ENCODE measurements at places on chromosomes 11 and 22.
A peak's percentile ranks its signal among the peaks of the same experiment; 100 is the strongest.

DNA sequence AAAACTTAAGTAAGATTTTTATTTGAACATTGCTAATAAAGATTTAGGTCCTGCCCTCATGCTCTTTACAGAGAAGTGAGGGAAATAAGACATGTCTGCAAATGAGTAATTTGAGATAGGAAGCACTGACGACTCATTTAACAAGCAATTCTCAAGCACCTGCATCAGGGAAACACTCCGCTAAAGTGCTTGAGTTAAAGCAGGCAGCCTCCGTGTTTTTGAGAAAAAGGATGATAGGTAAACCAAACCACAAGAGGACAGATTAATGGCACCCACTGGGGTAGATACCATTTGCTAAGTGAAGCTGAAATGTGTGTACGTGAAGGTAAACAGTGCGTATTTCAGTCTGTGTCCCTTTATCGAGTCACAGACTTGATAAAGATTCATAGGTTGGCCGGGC, 184.6 kb upstream of the CARD18 start:
- DNase-seq: no peak

DNA sequence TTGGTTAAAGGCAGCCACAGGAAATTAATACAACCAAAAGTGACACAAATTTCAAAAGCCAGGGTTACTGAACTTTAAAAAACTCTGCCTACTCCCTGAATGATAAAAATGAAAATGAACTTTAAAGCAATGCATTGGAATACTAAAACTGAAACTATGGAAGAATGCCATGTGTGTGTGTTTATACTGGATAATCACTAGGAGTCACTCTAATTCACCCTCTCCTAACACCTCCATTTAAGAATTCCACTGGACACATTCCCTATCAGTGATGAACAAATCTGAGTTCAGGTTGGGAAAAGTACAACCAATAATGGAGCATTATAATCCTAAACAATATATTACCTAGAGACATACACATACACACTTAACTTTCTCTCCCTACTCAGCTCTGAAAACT, 27.5 kb upstream of the PLAAT3 start:
- no peak for DNase-seq

GRCh38 chr22:49295465-49295743, 532.3 kb downstream of the BRD1 start:
- no peak for DNase-seq

GRCh38 chr11:122584670-122585069, 70.9 kb upstream of the UBASH3B start:
- DNase-seq: no peak

- DNase-seq: no peak
These were observed 2.9 kb upstream of the SHANK2 start for GRCh38 chr11:71255323-71255722.

DNA sequence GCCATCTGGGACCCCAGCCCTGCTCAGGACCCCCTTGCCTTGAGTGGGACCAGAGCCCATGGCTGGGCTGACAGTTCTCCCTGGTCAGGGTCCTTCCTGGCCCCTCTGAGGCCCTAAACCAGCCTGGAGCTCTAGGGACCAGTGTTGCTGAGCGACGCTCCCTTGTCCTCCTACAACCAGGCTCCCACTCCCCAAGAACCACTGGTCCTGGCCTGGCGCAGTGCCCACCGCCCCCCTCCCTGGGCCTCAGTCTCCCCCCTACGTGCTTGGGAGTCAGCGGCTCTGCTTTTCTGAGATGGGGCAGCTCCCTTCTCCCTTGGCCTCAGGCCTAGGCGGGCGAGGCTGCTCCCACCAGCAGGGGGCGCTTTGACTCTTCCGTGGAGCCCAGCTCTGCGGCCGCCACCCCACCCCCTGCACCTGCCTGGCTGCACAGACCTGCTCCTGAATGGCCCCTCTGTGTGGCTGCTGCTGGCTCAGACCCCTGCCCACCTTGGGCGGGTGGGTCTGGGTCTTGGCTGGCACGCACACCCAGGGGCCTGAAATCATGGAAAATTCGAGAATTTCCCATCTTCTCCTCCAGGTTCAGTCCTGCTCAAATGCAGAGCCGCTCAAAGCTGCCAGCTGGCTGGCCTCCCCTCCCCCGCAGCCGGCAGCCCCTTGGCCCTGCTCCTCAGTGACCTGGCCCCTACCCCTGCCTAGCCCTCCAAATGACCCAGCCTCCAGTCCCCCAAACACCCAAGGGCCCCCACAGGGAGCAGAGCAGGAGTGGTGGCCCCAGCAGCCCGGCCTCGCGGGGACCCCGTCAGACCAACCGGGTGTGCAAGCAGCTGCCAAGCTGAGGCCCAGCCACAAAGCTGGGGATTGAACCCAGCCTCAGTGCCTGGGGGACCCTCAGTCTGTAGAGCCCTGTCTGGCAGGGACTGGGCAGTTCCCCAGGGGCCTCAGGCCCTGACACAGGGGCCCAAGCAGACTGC, 9.1 kb downstream of the PRR33 start:
- peak; percentile 40 for DNase-seq

GRCh38 chr11:96054870-96055705, 131.2 kb upstream of the MTMR2 start:
- DNase-seq: peak; percentile 2

DNA sequence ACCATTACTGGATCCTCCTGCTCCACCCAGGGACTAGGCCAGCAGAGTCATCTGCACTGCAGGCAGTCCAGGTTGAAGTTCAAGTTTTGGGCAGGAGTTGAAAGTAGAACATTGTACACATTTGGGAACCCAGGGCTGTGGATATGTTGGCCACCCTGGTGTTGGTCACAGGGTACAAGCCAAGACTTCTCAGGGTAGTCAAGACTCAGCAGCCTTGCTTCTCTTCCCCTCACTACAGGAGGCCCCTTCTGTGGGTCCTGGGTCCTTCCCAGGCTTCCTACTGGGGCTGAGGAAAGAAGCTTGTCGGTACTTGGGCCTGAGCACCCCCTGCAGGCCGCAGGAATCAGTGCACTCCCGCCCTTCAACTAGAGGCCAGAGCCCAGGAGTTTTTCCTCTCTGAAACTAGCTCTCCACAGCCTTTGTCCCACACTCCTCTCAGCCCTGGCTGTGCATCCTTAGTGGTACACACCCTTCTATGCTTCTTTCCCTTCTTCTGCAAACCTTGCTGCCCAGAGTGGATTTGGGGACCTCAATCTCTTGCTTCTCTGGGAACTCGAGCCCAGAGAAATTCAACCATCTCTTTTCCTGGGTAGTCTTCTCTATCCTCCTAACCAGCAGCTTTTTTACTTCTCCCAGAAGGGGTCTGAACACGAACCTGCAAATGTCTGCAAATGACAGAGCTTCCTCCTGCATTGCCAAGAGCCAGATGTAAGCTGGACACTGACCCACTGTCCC, 2.6 kb upstream of the HPX start:
- peak; percentile 15 for DNase-seq

- no peak for DNase-seq
These were observed 155.3 kb downstream of the MIAT start for GRCh38 chr22:26812731-26813130.

- no peak for DNase-seq
These were observed 65.5 kb downstream of the USP35 start for GRCh38 chr11:78254268-78254667.

GRCh38 chr11:46506483-46506791, 87.4 kb downstream of the AMBRA1 start:
- DNase-seq: no peak

GRCh38 chr11:70500076-70500847, 101.9 kb downstream of the CTTN start:
- DNase-seq: no peak

- DNase-seq: no peak
These were observed 51.2 kb downstream of the SMCO4 start for GRCh38 chr11:93491973-93492372.

All from NCI-H748 treated with DMSO at 0.1 percent for 48 hours (cell line).